Spleen (tissue), 13 donors: ENCODE measurements at places on chromosomes 5 and 9. TPM values are rescaled to one million over a fixed set of nuclear protein-coding genes. Genes with fewer than 3 reads are reported as not detected.

Gene STPG3
- total RNA-seq: not detected

Gene CDH12
- not detected for total RNA-seq

DNA sequence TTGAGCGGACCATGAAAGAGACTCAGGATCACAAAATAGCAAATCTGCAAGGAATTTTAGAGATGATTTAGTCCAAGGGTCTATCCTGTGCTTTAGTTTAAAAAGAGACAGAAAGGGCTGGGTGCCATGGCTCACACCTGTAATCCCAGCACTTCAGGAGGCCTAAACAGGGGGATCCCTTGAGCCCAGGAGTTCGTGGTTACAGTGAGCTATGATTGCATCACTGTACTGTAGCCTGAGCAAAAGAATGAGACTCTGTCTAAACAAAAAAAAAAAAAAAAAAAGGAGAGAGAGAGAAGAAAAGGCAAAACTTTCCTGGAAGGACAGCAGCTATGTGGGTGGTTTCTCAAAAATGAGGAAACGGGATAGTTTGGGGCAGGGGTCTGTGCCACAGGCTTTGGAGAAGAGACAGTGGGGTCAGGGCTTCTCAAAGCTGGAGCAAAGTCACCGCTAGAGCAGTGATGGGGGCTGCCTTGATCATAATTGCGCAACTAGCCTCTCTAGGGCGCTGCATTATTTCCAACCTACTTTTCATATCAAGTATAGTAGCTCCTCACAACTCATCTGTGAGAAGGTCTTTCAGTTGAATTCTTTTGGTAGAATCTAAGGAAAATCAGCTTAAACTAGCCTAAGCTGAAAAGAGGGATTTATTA lies 8.5 kb upstream of the ANKH start:
- DNase-seq: no peak

GRCh38 chr9:112508377-112508776 lies 21.8 kb downstream of the KIAA1958 start:
- no peak for DNase-seq

DNA sequence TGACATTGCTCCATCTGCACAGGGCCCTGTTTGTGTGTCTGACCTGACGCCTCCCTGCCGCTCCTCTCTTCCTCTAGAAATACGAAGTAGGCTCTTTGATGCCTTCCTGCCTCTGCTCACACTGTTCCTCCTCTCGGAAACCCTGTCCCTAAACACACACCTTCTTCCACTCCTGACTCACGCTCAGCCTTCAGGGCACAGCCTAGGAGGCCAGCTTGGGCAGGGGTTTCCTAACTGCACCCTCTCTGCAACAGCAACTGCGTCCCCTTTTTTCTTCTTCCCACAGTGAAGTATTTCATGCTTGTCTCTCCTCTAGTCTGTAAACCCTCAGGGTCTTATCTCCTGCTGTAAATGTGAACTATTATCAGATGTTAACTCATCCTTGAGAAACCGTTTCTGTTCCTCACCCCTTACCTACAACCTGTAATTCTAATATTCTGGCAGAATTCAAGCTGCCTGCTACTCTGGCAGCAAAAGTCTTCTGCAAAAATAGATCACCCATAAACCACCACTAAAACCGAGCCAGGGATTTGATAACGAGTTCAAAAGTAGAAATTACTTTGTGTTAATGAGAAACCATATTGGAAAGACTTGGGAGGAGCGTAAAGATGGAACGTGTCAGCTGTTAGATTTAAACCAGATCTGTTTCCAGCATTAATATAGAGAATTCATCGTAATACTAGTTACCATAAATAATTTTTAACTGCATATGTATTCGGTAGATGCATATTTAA lies 100.2 kb downstream of the DAPK1 start:
- no peak for DNase-seq
